ENCODE measurements at places on chromosomes 16 and 17.

DNA sequence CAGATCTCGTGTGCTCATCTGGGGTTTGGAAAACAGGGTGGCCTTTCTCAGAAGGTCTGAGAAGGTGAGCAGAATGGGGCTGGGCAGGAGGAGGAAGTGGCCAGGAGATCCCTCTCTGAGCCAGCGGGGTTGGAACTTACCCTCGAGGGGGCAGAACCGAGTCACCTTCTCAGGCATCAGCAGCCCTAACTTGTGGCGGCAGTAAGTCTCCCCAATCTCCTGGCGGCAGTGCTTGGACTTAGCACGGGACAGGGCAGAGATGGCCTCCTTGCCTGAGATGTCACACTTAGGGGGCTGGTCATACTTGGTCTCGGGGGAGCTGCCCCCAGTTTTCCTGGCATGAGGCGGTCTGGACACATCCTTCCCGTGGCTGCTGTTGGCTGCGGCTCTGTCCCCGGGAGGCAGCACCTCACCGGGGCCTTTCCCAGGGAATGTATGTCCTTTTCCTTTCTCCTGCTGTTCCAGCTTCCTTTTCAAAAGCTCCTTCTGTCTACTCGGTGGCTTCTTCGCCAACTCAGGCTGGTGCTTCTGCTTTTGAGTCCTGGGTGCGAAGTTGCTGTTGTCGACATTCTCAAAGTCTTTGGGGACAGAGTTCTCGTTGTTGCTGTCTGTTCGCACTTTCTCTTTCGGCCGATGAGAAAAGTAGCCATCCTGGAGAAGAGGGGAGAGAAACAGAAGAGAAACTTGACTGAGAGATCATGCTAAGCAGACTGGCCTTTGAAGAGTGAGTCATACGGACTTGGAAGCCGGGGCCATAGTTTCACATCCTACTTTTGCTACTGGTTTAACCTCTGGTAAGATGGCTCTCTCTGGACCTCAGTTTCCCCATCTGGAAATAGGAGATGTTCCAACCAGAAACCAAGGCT, 211.7 kb downstream of the XYLT1 start:
- no peak for DNase-seq

DNA sequence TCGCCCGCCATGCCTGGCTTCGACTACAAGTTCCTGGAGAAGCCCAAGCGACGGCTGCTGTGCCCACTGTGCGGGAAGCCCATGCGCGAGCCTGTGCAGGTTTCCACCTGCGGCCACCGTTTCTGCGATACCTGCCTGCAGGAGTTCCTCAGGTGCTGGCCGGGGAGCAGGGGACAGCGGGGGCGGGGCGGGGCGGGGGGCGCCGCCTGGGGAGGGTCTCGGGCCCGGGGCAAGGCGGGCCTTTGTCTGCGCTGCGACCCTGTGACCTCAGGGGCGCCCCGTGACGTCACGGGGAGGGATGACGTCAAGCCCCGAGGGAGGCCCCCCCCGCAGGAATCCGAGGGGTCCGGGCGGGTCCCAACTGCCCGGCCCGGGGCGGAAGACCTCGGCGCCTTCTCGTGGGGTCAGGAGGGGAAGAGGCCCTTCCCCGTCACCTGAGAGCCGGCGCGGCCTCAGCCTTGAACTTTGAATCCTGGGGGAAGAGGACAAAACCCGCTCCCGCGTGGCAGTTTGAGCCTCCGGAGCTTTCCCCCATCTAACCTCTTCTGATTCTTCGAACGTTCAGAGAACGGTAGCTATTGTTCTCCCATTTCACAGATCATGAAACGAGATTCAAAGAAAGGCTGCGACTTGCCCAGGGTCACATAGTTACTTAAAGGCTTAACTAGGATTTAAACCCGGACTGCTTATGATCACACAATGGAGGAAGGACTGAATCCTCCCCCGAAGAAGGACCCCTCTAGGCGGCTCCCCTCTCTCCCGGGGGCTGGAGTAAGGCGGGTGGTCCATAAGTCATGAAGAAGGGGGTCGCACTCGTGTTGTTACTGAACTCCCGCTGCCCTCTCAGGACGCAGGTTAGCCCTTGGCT, 527 bp downstream of the TRAF4 start:
- DNase-seq: peak; percentile 16

DNA sequence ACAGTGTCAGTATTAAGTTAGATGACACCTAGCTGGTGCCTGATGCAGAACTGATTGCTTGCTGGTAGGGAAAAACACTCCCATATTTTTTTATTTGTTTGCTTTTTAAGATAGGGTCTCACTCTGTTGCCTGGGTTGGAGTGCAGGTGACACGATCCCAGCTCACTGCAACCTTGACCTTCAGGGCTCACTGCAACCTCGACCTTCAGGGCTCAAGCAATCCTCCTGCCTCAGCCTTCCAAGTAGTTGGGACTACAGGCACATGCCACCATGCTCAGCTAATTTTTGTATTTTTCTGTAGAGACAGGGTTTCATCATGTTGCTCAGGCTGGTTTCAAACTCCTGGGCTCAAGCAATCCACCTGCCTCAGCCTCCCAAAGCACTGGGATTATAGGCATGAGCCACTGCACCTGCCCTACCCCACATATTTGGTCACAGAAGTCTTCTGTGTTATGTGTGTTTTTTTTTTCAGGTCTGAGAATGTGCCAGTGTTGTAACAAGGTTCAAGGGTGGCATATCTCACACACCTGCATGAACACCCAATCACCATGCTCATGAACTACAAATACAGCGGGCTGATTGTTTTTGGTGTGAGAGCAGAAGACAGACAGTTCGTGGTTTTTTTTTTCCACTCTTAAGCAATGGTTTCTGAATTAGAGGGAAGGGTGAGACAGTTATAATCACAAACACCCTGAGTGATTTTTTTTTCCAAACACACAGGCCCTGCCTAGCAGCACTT, 22.8 kb downstream of the SPAG9 start:
- no peak for DNase-seq

DNA sequence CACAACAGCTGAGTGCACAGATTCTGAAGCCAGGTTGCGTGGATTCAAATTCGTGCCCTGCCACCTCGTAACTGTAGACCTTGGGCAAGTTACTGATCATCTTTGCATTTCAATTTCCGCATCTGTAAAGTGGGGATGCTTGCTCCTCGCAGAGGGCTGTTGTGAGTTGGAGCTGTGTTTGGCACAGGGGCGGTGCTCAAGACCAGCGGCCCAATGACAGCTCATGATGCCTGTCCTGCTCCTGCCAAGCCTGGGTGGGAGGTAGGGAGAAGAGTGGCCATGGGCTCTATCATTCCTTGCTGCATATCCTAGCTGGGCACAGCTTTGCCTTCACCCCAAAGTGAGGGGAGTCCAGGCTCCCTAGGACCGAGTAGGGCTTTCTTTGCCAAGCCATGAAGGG, 12.6 kb downstream of the NXPH3 start:
- DNase-seq: no peak

- DNase-seq: no peak
Measured at GRCh38 chr16:23320693-23321092, 18.6 kb downstream of the SCNN1B start.

DNA sequence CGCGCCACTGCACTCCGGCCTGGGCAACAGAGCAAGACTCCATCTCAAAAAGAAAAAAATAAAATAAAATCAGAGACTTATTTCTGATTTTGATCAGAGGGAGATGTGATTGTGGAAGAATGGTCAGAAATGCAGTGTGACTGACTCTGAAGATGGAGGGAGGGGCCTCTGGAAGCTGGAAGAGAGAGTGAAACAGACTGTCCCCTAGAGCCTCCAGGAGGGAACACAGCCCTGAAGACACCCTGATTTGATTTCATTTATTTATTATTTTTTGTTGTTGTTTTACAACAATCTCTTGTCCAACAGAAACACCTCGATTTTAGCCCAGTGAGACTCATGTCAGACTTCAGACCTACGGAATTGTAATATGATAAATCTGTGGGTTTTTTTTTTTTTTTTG, 26.1 kb downstream of the BCL7C start:
- DNase-seq: no peak

DNA sequence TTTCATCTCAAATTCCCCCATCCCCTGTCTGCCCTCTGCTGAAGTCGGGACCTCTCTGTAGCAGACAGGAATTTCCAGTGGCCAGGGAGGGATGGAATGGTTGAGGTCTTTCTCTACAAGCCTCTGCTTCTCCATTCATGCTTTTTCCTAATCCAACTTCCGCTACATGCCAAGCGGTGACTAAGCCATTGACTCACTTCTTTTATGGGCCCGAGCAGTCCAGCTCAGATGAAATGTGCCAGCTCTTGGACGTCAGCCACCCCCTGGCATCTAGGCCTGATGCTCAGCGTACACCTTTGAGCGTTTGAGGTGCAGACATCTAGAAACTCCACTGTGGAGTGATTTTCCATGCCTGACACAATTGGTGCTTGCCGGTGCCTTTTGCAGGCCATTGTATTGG, 40.7 kb upstream of the GPR139 start:
- peak; percentile 33 for DNase-seq

GRCh38 chr16:1794908-1795666, 1.6 kb upstream of the IGFALS start:
- DNase-seq: no peak

DNA sequence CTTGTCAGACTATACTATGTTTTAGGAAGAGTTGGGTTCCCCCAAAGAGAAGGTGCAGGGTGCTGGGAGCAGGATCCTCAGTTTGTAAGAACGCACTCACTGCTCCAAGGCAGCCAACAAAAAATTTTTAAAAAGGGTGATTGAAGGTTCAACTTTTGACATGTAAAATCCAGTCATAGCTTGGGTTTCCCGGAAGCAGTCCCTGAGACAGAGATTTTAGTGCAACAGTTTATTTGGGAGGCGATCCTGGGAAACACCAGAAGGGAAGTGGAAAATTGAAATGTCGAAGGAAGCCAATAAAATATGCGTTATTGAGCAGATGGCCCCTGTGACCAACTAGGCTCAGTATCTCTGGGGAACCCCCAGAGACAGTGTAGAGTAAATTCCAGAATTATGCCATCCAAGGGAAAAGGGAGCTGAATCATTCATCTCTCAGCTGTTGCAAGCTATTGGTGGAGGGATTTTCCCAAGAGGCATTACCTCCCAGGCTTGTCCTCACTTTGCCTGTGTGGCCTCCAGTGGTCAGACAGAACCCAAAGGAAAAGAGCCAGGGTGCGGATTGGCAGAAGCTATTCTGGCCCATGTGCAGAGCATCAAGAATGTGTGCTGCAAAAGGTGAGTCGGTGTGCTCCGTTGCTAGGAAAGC, 72.9 kb downstream of the HS3ST3B1 start:
- DNase-seq: no peak

GRCh38 chr16:28208824-28209223, 2.9 kb downstream of the XPO6 start:
- no peak for DNase-seq

GRCh38 chr17:5587438-5588032, 3.2 kb upstream of the NLRP1 start:
- peak; percentile 67 for DNase-seq

DNA sequence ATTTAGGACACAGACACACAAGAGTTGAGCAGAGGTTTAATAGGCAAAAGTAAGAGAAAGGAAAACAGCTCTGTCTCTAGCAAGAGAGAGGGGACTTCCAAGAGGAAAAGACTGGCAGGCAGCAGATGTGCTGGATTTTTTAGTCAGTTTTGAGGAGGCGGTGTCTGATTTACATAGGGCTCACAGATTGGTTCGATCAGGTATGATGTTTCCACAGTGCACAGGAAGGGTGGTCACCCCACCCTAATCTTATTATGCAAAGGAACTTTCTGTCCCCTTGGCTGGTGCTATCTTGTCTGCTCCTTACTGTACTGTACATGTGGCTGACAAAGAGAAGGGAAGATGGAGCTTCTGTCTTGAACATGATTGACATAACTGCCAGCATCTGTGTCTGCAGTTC, 25.3 kb downstream of the BFAR start:
- no peak for DNase-seq

DNA sequence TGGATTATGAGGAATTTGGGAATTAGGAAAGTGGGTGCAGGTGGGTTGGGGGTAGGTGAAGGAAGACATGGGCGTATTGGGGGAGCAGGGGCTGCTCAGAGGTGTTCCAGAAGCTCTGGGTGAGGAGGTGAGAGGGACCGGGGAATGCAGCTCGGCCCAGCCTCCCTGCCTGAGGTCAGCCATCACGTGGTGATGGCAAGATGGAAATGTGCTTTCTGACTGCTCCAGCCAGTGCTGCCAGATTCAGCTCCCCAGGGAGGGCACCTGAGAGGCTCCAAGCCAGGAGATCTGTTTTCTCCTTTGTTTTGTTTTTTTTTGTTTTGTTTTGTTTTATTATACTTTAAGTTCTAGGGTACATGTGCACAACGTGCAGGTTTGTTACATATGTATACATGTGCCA, 35.2 kb upstream of the STH start:
- DNase-seq: no peak

DNA sequence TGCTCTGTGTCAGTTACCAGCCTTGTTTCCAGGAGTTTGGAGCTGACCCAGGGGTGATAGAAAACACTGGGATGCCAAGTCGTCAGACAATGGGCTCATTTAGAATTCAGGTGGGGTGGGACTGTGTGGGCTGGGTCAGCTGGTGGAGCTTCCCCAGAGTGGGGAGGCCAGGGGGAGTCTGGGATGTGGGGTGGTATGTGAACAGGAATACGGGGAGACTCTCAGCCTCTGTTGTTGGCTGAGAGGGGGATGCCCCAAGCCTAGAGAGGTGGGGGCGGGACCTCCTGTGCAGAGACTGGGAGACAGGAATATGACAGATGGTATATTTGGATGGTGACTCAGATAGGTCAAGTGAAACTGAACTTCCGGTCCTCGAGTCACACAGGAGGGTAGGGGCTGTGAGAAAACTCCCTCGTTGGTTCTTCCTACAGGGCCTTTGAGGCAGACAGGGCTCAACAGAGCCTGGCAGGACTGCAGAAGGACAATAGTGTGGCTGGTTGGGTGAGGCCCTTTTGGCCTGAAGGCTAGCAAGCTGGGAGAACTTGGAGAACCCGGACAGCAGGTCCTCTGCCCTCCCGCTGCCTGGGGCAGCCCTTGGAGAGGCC, 23.7 kb downstream of the CDH1 start:
- DNase-seq: no peak

GRCh38 chr17:19311016-19311415, 51.5 kb downstream of the B9D1 start:
- no peak for DNase-seq

DNA sequence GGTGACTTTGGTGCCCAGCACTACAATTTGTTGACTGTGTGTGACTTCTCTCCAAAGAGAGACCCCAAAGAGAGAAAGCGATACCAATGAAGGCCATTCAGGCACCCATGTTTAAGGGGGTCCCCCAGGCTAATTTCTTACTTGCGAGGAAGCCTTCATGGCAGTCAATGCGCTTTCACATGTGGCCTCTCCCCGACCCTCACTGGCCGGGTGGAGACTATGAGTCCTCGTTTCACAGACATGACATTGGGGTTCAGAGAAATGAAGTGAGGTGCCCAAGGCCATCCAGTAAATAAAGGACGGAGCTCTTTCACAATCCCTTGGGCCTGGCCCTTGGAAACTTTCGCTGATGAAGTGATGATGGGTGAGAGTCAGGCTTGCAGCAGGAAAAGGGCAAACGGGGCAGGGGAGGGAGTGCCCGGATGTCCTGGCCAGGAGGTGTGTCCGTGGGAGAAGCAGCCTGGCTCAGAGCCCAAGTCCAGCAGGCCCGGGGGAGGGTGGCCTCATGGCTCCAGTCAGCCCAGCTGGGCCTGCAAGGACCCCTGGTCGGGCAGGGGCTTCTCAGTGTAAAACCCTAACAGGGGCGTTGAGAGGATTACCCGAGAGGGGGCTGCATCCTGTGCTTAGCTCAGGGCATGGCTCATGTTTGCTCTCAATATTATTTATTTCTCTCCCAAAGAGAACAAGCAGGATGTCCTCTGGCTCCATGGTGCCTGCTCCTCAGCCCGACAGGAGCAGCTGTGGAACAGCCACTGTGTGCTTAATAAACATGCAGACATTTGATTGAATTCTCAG, 14.7 kb downstream of the TBX2 start:
- no peak for DNase-seq
